ENCODE measurements at places on chromosomes 6 and 20. TPM values are rescaled to one million over a fixed set of nuclear protein-coding genes. Genes with fewer than 3 reads are reported as not detected.

SLC22A1 gene
- 0.67 TPM for total RNA-seq

TAAR9 gene
- not detected for total RNA-seq

RIPPLY2 gene
- not detected for total RNA-seq

HLA-DRB1 gene
- 55.9 TPM for total RNA-seq

APCDD1L gene
- total RNA-seq = not detected

CRNKL1 gene
- 23.2 TPM for total RNA-seq

RNF39 gene
- total RNA-seq = not detected

GPR6 gene
- total RNA-seq = not detected

POU5F1 gene
- total RNA-seq = not detected

BPIFB2 gene
- total RNA-seq = not detected

C6orf15 gene
- not detected for total RNA-seq

WFDC5 gene
- total RNA-seq = not detected

NRSN1 gene
- not detected for total RNA-seq

PNLDC1 gene
- total RNA-seq = 0.30 TPM

LAMA5 gene
- 0.67 TPM for total RNA-seq

FHL5 gene
- not detected for total RNA-seq

CBLN4 gene
- not detected for total RNA-seq

SLC22A7 gene
- total RNA-seq = not detected

OOEP gene
- 1.5 TPM for total RNA-seq

RSPO3 gene
- not detected for total RNA-seq

C4A gene
- total RNA-seq = 3.0 TPM

LY6G5B gene
- 26.0 TPM for total RNA-seq

TBX18 gene
- total RNA-seq = not detected

GLP1R gene
- not detected for total RNA-seq

PTPRK gene
- total RNA-seq = 1.7 TPM

FILIP1 gene
- total RNA-seq = not detected

TLDC2 gene
- not detected for total RNA-seq

CNR1 gene
- total RNA-seq = not detected

All from activated CD4-positive, alpha-beta T cell treated with anti-CD3 and anti-CD28 coated beads, Interleukin-2, amount 10 ng/mL, durations not matched to agents 7 days and 5 days (primary cell).